ENCODE measurements at places on chromosomes 1 and 21.

DNA sequence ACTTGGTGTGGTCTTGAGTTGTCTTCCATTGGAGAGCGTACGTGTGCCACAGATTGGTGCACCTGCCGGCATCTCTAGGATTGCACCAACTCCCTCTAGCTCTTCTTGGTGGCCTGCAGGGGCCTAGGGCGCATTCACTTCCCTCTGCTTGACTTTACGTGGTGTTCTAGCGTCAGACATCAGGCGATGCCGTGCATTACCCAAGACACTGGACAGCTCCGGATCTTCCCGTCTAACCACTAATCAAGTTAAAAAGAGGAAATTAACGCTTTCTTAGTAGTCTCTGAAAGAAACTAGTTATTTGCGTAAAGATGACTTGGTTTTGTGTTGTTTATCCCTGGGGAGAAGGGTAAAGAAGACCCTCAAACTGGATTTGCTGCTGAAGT lies 510 bp upstream of the IL10RB start:
- DNase-seq, result no peak

DNA sequence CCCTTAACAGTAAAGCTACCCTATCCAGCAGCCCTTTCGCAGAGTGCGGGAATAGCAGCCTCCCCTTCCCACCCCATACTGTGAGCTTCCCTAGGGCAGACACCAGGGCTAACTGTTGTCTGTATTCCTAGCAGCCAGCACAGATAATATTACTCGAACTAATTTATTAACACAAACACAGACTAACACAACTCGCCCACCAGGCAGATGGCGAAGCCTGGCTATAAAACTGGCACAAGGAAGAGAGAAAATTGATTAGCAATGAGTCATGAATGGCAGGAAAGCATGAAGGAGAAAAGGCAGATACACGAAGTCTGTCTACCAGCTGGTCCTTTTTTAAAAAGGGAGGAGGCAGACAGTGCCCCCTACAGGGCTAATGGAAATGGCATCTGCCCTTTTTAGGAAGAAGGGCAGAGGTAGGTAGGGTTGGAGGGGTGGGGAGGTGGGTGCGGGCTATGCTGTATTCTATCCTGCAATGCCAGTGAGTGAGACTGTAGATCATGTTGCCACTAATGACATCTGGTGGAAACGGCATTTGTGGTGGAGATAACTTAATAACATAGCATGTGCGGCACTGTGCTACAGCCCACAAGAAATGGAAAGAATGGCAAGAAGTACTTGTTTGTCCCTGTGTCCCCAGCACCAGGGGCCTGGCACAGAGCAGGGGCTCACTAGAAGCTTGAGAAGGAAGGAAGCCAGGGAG lies 30.6 kb upstream of the CTPS1 start:
- DNase-seq, result no peak

GRCh38 chr1:50426108-50426700 lies 3.0 kb upstream of the DMRTA2 start:
- no peak for DNase-seq

DNA sequence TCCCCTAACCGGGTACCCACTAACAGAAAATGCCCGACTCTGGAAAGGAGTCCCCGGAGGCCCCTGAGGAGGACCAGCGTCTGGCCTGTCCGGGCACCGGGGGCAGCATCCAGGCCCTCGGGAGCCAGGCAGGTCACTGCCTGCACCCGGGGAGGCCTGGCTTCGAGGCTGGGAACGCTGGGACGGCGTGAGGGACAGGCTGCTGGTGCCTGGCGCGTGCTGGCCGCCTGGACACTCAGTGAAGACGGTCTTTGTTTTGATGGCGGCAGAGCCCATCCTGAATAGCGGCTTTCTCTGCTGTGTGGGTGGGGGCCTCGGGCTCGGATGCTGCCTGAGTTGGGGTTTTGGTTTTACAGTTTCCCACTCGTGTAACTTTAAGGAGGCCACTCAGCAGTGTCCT lies 37.6 kb downstream of the PRKCZ start:
- no peak for DNase-seq

- DNase-seq, result no peak
These were observed 44.3 kb downstream of the PEX14 start for GRCh38 chr1:10519016-10519417.

DNA sequence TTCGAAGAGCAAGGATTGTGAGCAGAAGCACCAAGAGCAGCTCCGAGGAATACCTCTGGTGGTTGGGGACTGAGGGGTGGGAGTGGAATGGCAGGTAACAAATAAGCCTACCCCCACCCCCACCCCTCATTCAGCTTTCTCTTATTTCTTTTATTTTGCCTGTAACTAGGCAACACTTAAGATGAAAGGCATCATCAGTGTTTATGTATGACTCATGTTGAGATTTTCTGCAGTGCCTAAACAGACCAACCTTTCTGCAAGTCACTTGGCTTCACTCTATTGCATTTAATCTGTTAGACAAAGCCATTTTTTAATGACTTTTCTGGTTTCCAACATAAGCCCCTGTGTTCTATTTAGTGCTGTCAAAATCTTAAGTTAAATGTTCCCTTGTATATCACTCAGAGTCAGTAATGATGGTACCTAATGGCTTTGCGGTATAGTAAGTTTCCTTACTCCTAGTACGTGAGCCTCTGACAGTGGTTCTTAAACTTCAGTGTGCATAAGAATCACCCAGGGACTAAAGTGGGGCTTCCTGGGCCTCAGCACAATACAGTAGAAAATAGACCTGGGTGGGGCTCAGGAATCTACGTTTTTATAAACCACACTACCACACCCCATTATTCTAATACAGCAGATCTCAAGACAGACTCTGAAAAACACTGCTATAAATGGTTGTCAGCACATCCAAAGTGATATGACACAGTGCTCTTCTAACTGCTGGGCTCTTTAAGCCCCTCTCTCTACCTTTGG lies 19.9 kb downstream of the CASQ2 start:
- no peak for DNase-seq

DNA sequence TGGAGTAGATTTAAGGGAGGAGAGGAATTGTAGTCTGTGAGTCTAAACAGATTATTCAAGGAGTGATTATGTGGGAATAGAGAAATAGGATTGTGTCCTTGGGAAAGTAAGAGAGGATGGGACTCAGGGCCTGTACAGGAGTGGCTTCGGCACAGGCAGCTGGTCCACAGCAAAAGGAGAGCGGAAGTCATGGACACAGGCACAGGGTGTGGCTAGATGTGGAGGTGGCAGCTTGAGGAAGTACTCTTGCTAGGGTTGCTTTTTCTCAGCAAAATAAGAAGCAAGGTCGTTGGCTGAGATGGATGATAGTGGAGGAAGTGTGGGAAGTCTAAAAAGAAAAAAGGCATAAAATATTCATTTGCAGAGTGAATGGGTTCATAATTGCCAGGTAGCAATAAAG lies 18.5 kb upstream of the ZNF648 start:
- DNase-seq, result no peak

DNA sequence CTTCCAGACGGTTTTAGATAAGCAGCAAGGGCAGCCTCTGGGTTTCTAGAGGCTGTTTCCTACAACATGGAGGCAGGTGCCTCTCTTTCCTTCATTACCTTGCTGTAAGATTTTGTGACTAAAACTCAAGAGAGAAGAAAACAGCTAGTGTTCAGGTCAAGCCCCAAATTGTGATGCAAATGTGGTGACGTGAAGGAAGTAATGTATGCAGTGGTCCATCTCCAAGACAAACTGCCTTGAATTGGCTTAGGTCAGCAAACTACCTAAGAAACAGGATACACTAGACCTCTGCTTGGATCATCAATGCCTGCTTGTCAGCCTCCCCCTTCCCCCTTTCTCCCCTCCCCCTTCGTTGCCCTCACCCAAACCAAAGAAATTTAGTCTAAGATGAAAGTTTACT lies 28.9 kb upstream of the RIPK4 start:
- DNase-seq, result no peak

DNA sequence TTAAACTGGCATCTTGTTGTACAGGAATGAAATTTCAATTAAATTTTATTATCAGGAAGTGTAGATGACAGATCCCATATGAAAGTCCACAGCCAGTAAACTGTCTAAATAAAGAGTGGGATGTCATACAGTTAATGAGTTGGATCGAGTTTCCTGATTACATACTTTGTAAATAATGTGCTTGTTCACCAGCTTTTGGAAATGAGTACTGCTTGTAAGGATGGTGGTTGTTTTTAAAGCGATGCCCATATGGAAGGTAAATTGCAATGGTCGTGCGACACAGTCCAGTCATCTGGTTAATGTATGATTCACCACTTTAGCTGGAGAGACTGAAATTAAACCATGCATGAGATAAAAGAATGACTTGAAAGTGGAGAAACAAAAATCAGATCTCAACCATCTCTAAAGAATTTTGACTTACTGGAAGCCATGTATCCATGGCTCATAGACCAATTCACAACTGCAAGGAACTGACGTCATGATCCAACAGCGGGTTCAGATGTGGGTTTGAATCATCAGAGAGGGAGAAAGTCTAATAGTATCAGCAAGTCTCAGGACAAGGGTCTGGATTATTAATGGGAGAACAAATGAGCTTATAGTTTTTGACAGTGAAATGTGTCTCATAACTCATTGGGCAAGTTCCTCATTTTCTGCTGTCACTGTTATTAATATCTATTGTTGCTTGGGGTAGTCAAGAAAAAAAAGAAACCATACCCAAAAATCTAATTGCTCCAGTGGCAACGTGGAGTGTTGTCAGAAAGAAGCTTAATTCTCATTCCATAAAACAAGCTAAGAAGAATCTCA lies 49.0 kb downstream of the MAP10 start:
- no peak for DNase-seq

GRCh38 chr1:228471154-228471761 lies 15.9 kb upstream of the RNF187 start:
- DNase-seq, result no peak

GRCh38 chr1:84693005-84693404 lies 2.7 kb upstream of the SSX2IP start:
- DNase-seq, result no peak

DNA sequence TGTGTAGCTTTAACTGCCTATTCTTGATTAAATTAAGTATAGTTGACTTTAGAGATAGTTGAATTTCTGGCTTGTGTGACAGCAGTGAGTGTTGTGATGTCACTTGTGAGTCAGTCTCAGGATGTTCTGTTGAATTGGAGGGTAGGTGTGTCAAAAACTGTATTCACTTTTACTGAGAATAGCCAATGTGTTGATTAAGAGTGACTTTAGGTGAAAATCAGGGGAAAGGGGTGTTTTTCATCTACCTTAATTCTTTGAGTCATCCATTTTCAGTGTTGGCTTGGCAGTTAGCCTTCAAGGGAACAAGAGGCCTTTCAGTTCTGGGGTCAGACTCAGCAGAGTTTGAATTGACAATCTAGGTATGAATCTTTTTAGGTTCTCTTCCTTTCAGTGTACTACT lies 75.9 kb downstream of the CDC14A start:
- DNase-seq, result no peak

All from D721Med (cell line).